ENCODE measurements at places on chromosomes 7 and 10.

DNA sequence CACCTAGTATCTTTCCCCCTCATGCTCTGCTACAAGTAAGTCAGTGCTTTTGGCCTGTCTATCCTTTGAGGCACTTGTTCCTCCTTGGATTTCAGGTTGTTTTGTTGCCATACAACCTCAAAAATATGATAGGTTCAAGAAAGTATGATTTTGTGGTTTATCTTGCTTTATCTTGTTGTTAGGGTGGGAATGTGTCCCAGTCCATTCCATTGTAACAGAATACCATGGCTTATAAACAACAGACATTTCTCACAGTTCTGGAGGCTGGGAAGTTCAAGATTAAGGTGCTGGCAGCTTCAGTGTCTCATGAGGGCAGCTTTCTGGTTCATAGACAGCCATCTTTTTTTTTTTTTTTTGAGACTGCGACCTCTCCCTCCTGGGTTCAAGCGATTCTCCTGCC is 72.1 kb downstream of the TMEM270 start:
- no peak for DNase-seq

DNA sequence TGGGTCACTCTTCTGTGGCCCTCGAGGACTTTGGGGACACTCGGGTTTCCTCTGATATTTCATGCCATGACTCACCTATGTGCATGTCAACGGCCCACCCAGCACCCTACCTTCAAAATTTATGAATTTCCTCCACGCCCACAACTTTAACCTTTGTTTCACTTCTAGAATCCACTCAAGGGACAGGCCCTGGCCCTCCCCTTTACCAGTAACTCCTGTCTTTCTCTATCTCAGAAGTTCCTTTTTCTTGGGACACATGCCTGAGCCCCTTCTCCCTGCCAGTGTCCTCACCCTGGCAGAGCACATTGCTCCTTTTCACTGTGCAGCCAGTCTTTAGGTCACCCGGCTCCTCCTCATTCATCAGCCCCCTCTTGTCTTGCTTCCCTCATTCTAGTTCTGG is 282.5 kb upstream of the KLF6 start:
- no peak for DNase-seq

GRCh38 chr10:17915181-17915580 is 36.5 kb upstream of the SLC39A12 start:
- no peak for DNase-seq

DNA sequence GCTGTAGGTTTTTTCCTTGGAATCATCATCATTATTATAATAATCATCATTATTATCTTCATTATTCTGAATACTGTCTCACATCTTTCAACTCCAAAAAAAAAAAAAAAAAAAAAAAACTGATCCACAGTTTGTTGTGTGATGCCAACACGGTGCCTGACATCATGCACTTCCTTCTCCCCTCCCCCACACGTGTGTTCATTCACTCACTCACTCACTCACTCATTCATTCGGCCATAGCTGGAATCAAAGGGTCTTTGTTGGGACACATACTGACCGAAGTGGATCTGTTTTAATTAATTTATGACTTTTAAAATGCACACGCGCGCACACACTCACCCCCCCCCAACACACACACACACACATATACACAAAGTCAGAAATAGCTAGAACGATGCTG is 177.8 kb downstream of the PIP4K2A start:
- no peak for DNase-seq

All from activated CD8-positive, alpha-beta memory T cell treated with anti-CD3 and anti-CD28 coated beads for 24 hours (primary cell).